ENCODE measurements at places on chromosomes 1 and 21.

GRCh38 chr1:12629985-12630760 is 12.2 kb upstream of the DHRS3 start:
- DNase-seq = no peak

DNA sequence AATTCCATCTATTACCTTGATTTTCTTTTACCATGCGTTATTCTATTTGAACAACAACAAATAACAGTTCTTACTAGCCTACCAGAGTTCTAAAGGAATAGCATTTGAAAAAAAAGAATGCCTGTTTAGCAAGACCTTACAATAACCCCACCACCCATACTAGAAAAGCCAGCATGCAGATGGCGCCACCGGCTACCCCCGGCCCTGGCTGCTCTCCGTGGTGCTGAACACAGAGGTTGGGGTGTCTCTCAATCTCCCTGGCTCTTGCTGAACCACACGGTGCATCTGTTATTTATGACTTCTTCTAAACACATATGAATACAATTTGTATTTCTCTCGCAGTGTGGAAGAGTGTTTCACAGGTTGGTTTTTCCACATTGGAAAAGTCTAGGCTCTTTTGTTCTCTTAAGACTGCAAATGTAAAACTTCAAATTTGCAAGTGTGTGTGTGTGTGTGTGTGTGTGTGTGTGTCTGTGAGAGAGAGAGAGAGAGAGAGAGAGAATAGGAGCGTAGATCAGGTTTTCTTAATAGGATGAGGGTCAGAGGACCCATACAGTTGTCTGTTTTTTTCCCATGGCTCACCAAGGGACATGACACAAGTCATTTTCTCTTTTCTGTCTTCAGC is 13.6 kb downstream of the GRIK3 start:
- DNase-seq = no peak

GRCh38 chr1:95806171-95806570 is 572.2 kb downstream of the RWDD3 start:
- DNase-seq = no peak

- no peak for DNase-seq
These were observed 63.9 kb downstream of the TRIM11 start for GRCh38 chr1:228342627-228343190.

DNA sequence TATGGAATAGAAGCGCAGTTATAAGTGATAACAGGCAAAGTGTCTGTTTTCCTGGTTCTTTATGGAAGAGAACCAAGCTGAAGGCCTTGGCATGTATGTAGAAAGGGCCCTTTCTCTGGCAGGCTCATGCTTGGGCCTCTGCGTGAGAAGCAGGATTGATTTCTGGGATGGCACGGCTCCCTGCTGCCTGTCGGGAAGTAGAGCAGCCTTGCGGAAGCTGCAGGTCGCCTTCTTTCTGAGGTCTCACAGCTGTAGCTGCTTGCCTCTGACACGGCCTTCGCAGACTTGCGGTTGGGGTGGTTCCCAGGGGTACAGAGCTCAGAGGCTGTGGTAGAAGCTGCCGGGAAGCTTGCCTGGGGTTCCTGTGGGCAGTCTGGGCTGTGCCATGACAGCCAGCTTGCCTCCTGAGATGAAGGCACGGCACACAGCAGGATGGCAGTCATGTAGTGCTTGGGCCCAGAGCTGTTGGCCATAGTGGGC is 39.4 kb downstream of the TRAPPC10 start:
- DNase-seq = no peak
